Amniotic stem cell (primary cell): ENCODE measurements at places on chromosomes 5 and 9.
A peak's percentile ranks its signal among the peaks of the same experiment; 100 is the strongest.

- no peak for DNase-seq
These were observed 157.0 kb upstream of the PPP1R2B start for GRCh38 chr5:156693113-156693512.

DNA sequence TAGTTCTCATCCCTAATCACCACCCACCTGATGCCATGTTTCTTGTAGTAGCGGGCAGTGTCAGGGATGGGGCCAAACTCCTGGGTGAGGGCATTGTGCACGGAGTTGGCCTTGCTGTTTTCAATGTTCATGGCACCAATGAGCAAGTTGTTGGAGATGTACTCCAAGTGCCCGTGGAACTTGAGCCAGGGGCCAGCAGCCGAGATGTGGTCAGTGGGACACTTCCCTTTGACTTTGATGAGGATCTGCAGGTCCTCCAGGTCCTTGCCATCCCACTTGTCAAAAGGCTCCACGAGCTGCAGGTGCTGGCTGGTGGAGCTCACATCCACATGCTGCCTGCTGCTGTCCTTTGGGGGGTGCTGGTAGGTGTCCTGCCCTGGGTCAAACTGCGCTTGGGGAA, 162.2 kb upstream of the SV2C start:
- no peak for DNase-seq

GRCh38 chr9:131468031-131468430, 34.7 kb upstream of the POMT1 start:
- no peak for DNase-seq

- no peak for DNase-seq
These were observed 402.8 kb downstream of the CDK5RAP2 start for GRCh38 chr9:120177121-120177520.

DNA sequence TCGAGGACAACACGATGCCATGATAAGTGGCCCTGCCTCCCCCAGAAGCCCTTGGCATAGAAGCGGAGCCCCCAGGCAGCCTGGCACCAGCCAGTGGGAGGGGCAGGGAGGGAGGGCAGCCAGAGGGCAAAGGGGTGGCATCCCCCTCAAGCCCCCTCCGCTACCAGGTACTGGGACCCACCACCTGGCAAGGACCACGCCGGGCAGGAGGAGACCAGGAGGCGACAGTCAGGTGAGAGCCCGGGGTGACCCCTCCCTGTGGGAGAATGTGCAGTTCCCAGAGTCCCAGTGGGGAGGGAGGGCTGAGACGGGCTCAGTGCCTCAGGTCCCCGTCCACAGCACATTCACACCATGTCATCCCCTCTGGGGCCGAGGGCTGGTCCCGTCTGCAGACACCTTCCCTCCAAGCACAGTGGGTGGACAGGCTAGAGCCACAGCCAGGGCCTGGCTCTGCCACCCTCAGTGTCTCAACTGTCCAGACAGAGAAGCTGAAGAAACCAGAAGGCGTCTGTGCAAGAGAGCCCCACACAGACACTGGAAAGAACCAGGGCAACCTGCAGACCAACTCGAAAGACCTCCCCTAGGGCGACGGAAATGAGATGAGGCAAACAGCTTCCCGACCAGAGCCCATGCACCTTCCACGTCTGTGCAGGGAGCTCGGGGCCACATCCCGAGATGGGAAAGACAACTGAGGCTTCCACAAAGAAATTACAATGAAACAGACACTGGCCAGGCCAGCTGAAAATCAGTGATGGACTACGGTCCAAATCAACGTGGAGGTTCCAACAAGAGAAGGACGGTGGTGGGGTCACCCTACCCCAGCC, 11.1 kb downstream of the BRD3 start:
- DNase-seq = no peak

DNA sequence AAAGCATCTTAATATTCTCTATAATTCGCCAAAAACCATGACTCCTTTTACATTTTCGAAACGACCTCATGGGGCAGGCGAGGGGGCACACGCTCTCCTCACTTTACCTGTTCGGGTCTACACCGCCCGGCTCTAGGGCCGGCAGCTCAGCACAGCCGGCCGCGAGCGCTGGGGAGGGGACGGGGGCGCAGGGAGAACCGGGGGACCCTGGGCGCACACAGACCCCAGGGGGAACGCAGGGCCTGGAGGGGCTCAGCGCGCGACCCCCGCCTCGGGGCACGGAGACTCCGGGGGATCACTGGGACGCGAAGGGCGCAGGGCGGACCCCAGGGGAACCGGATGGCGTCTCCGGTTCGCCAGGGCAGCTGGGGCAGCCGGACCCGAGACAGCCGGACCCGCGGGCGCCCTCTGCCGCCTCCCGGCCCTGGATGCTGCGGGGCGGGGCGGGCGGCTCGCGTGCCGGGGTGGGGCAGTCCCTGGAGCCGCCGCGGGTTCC, at the start of gene AHRR:
Gene AHRR (plus strand): TSS at position 485 of the 496 bp plus-strand sequence. CDS start 22,189 bp downstream, outside the sequence.
- peak; percentile 67 for DNase-seq
